NCI-H2081 treated with DMSO at 0.1 percent for 48 hours (cell line): ENCODE measurements at places on chromosomes 4 and X.
A peak's percentile ranks its signal among the peaks of the same experiment; 100 is the strongest.

DNA sequence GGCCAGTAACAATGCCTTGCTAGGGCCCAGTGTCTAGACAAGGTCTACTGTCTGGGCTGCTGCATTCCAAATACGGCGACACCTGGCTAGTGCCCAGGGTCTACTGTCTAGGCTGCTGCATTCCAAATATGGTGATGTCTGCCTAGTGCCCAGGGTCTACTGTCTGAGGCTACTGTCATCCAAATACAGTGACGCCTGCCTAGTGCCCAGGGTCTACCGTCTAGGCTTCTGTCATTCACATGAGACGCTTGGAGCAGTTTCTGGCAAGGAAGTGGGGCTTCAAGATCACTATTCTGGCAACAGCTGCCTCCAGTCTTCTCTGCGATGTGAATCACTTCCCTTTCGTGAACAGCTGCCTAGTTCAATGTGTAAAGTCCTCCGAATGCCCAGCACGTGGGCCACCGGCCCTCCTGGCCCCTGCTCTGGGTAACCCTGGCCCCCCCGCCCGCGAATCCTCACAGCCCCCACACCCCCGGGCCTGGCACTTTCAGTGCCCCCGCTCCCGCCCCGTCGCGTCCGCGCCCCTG lies 12.7 kb downstream of the ACOX3 start:
- no peak for DNase-seq

DNA sequence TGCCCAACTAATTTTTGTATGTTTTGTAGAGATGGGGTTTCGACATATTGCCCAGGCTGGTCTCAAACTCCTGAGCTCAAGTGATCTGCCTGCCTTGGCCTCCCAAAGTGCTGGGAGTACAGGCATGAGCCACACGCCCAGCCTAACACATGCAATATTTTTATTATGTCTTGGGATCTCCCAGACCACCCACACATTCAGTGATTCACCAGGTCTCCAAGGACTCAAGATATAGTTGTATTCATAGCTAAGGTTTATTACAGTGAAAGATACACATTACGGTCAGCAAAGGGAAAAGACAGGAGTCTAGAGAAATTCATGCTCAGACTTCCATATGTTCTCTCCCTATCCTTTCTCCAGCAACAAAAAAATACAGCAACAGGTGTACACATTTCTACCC lies 25.5 kb upstream of the FAM120C start:
- DNase-seq = no peak

DNA sequence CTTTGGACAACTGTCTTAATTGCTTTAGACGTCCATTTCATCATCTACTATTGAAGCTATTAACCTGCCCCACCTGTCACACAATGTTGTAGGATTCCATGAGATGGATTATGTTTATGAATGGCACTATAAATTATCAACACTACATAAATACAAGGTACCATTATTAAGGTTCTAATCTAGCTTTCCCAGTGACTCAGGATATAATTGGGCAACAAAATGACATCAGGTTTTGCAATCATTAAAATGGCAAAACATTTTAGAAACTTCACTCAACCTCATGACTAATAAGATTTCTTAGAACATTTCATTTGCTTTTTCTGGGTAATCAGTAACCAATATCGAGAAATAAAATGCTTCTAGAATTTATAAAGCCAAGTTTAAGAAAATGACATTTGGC lies 9.2 kb downstream of the HOPX start:
- no peak for DNase-seq

DNA sequence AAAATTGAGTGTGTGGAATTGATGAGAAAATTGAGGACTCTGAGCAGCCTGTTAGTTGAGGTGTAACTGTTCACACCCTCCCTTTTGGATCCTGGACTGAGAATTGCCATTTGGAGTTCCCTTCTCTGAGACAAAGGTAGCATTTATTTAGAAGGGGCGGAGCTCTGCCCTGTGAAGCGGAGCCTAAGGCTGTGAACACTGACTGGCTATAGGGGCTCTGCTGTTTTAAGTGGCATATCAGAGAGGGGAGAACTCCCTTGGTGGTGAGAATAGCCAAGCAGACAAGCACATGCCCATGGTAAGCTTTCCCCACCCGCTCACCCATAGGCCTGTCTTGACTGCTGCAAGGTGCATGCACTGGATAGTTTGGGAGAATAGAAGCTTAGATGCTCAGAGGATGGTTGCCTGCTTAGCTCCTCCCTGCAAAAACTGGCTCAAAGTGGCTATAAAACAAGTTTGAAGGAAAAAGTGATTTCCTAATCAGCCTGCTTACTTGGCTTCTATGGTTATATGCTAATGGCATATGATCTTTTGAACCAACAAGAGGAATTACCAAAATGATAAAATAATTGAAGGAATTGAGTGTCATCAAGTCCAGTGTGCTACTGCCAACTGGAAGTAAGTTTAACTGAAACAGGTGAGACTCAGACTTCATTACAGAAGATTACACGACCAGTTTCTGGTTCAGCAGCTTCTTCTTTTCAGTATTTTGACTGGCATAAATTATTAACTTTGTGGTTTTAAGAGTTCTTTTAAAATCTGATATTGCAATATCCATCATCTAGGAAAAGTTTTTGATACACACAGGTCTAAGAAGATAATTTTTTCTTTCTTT lies 108.4 kb downstream of the AFF1 start:
- no peak for DNase-seq

DNA sequence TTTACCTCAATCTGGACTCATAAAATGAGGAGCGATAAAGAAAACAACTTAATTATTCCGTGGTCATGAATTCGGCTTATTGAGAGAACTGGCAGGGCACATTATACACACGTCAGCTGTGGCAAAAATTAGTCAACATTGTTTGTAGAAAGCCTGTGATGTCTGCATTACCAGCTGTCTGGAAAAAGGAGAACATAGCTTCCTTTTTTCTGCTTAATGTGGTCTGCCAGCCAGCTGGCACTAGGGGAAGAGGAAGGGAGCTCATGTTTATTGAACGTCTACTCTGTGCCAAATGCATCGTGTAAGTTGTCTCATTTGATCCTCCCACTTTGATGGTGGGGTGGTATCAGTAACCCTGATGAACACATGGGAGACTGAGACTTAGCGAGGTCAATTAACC lies 367.6 kb downstream of the ARHGAP24 start:
- DNase-seq = no peak

GRCh38 chrX:103066606-103067005 lies 2.6 kb upstream of the BEX1 start:
- DNase-seq = no peak

GRCh38 chrX:75158054-75158453 lies 2.0 kb upstream of the ABCB7 start:
- DNase-seq = no peak

DNA sequence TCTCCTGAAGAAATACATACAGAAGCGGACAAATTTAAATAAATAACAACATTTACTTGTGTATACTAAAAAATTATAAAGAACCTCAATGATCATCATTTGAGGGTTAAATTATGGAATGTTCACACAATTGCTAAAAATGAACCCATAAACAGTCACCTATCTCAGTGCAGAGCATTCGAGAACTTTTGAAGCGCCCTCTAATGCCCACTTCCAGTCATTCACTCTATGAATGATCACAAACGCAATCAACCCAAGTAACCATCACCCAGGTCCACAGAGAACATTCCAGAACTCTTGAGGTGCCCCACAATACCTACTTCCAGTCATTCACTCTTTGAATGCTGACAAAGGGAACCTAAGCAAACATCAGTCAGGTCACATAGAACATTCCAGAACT lies 103.5 kb upstream of the PLAC1 start:
- DNase-seq = no peak

GRCh38 chr4:145216535-145216934 lies 36.1 kb upstream of the OTUD4 start:
- DNase-seq = peak; percentile 0

- no peak for DNase-seq
These were observed 54.7 kb downstream of the RBPJ start for GRCh38 chr4:26375551-26375950.

DNA sequence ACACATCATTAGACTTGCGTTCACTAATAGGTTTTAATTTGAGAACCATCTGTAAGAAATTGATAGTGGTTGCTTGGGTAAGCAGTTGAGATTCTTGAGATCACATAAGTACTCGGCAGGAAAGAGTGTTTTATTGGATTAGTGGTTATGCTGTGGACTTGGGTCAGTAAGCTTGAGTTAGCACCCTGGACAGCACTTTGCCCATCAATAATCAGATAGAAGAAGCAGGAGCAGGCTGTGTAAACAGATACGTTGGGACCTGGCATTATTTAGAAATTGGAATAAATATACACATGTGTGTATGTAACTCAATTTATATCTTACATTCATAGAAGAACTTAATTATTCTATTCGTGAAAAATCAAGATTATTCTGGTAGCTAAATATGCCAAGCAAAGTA lies 357.5 kb upstream of the SMIM31 start:
- DNase-seq = no peak

- DNase-seq = peak; percentile 8
These were observed at the start of gene NALF2 for GRCh38 chrX:69503782-69504625. TSS of gene NALF2 (plus strand) at chrX:69504326. CDS start at chrX:69505283, 957 bp downstream.

GRCh38 chr4:92969650-92970379 lies 666.0 kb downstream of the GRID2 start:
- no peak for DNase-seq

- no peak for DNase-seq
These were observed 10.0 kb upstream of the SPRY1 start for GRCh38 chr4:123386609-123387008.

DNA sequence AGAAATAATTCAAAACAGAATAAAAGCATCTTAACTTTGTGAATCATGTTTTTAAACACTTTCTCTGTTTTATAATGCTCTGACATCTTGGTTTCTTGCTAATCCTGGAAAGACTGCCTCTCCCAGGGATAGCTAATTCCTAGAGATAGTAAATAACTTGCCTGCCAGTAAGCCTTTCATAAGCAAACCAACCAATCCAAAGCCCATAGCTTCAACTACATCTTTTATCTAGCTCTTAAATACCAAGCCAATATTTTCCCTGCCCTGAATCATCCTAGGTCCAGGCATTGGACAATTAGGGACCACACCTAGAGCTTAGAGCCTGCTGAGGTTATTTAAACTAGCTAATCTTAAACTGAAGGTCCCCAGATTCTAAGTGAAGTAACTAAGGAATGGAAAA lies 223.7 kb upstream of the DIPK2B start:
- no peak for DNase-seq

DNA sequence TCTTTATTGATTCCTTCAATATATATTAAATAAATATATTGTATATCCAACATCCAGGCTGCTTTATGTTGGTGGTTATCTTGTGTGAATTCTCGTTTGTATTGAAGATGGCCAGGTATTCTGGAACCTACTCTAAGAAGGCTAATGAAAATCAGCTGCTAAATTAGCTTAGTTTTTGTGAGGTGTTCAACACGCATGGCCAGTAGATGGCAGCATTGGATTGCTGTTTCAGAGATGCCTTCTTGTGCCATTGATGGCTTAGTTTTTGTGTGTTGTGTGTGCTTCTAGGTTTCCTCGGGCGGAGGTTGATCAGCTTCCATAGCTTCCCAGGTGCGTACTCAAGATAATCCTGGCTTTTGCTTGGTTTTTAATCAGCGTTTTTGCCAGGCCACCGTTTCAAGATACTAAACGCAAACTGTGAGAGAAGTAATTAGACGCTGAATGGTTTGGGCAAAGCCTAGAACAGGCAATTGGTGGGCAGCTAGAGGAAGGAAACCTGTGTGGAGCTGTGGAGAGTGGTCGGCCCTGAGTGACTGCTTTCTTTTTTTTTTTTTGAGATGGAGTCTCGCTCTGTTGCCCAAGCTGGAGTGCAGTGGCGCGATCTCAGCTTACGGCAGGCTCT lies 15.1 kb downstream of the NOCT start:
- DNase-seq = peak; percentile 25

DNA sequence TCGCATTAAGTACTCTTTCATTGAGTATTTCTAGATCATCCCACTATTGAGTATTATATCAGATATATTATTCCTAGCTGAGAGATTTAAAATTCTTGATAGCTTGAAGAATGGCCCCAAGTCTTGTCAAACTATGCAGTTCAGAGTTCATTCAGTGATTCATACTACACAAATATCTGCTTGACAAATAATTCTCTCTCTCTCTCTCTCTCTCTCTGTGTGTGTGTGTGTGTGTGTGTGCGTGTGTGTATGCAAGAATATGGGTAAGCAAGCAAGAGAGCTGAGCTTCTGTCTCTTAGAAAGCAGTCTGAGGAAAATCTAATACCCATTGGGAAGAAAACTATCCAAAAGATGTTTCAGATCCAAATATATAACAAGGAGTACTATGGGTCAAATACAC lies 142.0 kb downstream of the SLC10A7 start:
- no peak for DNase-seq
